GM12878 (cell line): ENCODE measurements at places on chromosomes 1 and 21. TPM values are rescaled to one million over a fixed set of nuclear protein-coding genes. Genes with fewer than 3 reads are reported as not detected.

- H3K27ac ChIP-seq, result no peak overlapping the region
- no peaks in the 10 kb centered on the region for H3K36me3 ChIP-seq
- 0 out of 2 replicates have a peak, but pooled peaks cover 4% of the 10 kb centered on the region for H3K27me3 ChIP-seq
- no peaks in the 10 kb centered on the region for H3K4me1 ChIP-seq
Measured at GRCh38 chr1:30534551-30534940, 188.8 kb downstream of the MATN1 start.

- no peak for DNase-seq
- no peak overlapping the region for H3K4me3 ChIP-seq
Measured at GRCh38 chr1:210910020-210910575, 223.8 kb downstream of the KCNH1 start.

GRCh38 chr1:220717800-220718640 is 27.9 kb downstream of the C1orf115 start:
- DNase-seq, result no peak
- no peak overlapping the region for H3K4me3 ChIP-seq
- no peaks in the 10 kb centered on the region for H3K4me1 ChIP-seq
- no peaks in the 10 kb centered on the region for H3K27me3 ChIP-seq
- H3K27ac ChIP-seq, result no peak overlapping the region

The CAPN2 gene
- polyA plus RNA-seq, result 12.0 and 16.9 TPM in 2 replicates

The ADAM15 gene
- 16.4 and 16.5 TPM in 2 replicates for polyA plus RNA-seq
